GM12878 (cell line): ENCODE measurements at places on chromosomes 1 and 21. TPM values are rescaled to one million over a fixed set of nuclear protein-coding genes. Genes with fewer than 3 reads are reported as not detected.

DNA sequence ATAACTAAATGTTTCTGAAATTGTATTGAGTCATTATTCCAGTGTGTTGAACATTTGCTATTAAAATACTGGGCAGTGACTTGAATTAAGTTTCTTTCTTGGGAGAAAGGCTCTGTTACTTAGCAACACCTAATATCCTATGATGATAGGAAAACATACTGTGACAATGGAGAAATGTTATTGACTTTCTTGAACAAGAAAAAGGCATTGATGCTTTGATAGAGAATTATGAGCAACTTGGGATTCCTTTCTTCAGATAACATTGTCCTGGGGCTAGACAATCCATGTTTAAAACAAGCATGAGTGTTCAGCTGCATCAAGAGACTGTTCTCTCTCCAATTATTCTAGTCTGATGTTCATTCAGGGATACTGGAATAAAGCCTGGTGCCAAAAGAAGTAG, 215.9 kb upstream of the L1TD1 start:
- DNase-seq, result no peak
- no peak overlapping the region for H3K4me3 ChIP-seq
- no peaks in the 10 kb centered on the region for H3K27me3 ChIP-seq
- H3K36me3 ChIP-seq, result no peaks in the 10 kb centered on the region

DNA sequence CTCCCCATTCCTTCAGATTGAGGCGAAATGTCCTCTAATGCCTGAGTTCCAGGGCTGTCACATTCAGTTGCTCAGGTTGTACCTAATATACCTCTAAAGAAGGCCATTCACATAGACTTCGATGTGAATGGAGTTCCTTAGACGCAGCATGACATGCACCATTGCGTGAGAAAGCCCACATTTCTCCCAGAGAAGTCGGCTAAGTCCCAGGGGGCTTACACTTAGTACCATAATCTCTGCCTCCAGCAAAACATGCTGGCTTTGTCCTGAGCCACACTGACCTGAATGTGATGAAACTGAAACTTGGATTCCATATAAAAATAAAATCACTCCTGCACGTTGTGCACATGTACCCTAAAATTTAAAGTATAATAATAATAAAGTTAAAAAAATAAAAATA, 23.2 kb upstream of the SLC2A1 start:
- H3K36me3 ChIP-seq, result no peaks in the 10 kb centered on the region
- no peak overlapping the region for H3K4me3 ChIP-seq
- no peak overlapping the region for H3K27ac ChIP-seq
- H3K27me3 ChIP-seq, result no peaks in the 10 kb centered on the region
- DNase-seq, result no peak

DNA sequence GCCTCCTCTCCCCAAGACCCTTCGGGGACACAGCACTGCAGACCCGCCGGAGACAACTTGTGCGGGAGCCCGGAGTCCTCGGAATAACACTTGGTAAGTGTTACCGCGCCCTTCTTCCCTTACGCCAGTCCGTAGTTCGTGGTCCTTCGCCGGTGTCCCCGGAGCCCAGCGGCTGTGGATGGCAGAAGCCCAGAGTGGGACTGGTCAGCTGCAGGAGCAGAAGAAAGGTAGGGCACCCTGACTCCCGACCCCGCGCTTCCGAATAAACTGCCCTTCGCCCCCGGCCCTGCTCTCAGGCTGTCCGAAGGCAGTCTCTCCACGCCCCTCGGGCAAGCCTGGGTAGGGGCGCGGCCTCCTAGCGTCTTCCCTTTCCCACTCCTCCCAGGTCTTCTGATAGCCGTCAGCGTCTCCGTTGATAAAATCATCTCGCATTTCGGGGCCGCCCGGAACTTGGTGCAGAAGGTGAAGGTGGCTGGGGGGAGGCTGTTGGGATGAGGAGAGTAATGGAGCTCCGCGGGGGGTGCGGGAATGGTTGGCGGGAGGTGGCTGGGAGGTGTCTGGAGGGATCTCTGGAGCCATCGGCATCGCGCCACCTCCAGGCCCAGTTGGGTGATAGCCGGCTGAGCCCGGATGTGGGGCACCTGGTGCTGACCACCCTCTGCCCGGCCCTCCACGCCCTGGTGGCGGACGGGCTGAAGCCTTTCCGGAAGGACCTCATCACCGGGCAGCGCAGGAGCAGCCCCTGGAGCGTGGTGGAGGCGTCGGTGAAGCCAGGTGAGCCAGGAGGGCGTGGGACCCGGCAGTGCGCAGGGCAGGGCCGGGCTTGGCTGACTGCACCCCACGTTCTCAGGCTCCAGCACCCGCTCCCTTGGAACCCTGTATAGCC, 4.3 kb downstream of the RUSC1 start:
- H3K4me1 ChIP-seq, result peaks cover 7% of the 10 kb centered on the region
- peak overlapping the region; percentile 3; the same call in 1 of the 2 replicates for H3K27ac ChIP-seq
- no peaks in the 10 kb centered on the region for H3K27me3 ChIP-seq
- H3K4me3 ChIP-seq, result peak overlapping the region; percentile 88
- peaks cover 4% of the 10 kb centered on the region for H3K36me3 ChIP-seq

DNA sequence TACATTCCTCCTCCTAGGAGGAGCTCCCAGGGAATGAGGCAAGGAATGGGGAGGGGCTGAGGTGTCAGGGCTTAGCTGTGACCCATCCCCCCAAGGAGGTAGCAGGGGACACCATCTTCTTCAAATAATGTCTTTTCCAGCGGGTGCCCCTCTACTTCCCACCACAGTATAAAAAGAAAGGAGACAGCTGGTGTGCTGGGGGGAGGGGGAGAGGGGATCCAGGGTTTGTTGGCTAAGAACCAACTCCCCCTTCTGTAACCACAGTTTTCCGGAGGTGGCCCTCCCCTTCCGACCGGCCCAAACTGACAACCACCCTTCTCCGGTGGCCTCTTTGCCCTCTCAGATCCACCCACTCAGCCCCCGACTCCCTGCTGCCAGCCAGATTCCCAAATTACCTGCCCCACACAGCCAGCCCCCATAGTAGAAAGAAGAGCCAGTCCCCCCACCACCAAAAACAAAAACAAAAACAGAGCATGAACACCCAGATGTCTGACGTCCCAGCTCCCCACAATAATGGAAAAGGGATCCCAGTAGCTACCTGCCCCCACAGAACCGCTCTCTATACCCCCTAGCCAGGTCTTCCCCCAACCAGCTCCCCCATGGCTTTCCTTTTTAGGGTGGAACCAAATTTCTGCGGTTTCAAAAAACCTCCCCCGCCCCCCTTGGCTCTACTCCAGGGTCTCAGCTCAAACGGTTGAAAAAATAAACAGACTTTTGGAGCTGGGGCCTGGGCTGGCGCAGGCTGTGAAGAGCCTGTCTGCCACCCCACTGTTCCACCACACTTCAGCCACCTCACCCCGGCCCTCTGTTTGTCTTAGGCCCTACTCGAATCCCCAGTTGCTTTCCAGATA, 2.1 kb downstream of the ARHGEF2 start:
- no peak for DNase-seq
- peaks cover 23% of the 10 kb centered on the region for H3K4me1 ChIP-seq
- no peaks in the 10 kb centered on the region for H3K27me3 ChIP-seq
- no peaks in the 10 kb centered on the region for H3K36me3 ChIP-seq
- H3K27ac ChIP-seq, result peak overlapping the region; percentile 97

DNA sequence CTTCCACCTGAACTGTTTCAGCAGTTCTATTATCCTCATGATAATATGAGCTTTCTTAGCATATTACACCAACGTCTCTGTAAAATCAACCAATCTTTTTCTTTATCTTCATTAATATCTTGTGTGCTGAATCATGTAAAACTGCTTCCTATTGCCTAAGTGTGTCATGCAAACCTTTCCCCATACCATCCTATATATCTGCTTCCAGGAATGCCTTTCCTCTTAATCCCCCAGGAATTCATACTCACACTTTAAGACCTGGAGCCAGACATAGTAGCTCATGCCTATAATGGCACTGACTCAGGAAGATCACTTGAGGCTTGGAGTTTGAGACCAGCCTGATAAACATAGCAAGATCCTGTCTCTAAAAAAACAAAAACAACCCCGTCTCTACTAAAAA, 183.9 kb downstream of the NRIP1 start:
- no peak overlapping the region for H3K4me3 ChIP-seq
- H3K27ac ChIP-seq, result no peak overlapping the region
- no peaks in the 10 kb centered on the region for H3K27me3 ChIP-seq
- no peak for DNase-seq

DNA sequence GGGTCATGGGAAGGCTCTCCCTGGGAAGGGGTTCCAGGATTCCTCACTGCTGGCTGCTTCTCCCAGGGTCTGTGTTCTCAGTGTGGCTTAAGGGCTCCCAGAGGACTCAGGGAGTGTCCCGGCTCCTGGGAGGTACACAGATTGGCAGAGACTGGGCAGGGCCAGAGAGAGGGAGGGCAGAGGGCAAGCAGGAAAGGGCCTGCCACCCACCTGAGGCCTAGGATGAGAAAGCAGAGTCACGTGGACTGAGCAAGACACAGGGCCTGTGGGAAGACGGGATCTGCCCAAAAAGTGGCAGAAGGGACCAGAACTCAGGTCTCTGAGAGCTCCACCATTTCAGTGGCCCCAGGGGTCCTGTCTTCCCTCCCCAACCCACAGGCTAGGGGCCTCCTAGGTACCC, 871 bp downstream of the SLFNL1 start:
- H3K4me1 ChIP-seq, result no peaks in the 10 kb centered on the region
- no peak for DNase-seq
- H3K4me3 ChIP-seq, result no peak overlapping the region
- H3K36me3 ChIP-seq, result no peaks in the 10 kb centered on the region
- no peaks in the 10 kb centered on the region for H3K27me3 ChIP-seq
- H3K27ac ChIP-seq, result no peak overlapping the region

GRCh38 chr1:33925586-33925985, 61.7 kb downstream of the HMGB4 start:
- H3K4me3 ChIP-seq, result no peak overlapping the region
- H3K27me3 ChIP-seq, result no peaks in the 10 kb centered on the region; the same call in 1 of the 2 replicates
- no peaks in the 10 kb centered on the region for H3K4me1 ChIP-seq

DNA sequence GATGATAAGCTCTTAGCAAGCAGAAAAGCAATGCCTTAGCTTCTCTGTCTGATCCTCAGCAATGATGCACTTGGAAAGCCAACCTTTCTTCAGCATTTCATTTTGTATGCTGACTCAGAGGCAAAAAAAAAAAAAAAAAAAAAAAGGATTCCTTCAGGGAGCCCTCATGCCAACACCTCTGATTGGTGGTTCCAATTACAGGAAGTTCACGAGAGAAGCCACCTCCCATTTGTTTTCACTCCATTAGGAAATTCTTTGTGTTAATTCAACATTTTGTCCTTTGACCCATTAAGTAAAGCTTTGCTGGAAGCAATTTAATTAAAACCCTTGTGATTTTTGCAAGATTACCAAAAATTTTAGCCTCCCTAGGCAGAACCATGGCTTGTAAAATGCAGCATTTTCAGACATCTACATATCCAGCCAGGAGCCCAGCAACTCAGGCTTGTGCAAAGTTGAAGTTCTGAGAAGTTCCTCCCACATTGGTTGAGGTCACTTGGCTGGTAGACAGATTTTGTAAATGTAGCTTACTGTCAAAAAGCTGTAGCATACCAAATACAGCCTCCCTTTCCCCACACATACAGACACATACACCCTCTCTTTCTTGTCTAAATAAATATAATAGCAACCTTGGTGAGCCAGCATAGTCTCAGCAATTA, 27.1 kb upstream of the VTCN1 start:
- no peaks in the 10 kb centered on the region for H3K27me3 ChIP-seq
- H3K27ac ChIP-seq, result no peak overlapping the region
- DNase-seq, result no peak
- no peak overlapping the region for H3K4me3 ChIP-seq
- H3K4me1 ChIP-seq, result no peaks in the 10 kb centered on the region
- no peaks in the 10 kb centered on the region for H3K36me3 ChIP-seq

DNA sequence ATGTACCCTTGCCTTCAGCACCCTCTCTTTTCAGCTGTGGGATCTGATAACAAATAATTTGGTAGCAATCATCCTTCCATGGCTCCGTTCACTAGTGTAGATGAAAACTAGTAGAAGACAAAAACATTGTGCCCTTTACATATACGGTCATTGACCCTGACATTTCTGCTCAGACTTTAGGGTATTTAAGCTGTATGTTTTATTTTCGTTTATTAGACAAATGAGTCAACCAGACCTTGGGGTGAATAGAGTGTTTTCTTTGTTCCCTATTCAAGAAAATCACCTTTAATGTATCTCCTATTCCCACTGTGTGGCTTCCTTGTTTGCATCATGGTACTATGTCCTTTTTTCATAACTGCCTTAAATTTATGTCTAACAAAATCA, 187.3 kb downstream of the VAV3 start:
- no peak overlapping the region for H3K4me3 ChIP-seq
- H3K27ac ChIP-seq, result peak overlapping the region; percentile 61
- H3K36me3 ChIP-seq, result no peaks in the 10 kb centered on the region

DNA sequence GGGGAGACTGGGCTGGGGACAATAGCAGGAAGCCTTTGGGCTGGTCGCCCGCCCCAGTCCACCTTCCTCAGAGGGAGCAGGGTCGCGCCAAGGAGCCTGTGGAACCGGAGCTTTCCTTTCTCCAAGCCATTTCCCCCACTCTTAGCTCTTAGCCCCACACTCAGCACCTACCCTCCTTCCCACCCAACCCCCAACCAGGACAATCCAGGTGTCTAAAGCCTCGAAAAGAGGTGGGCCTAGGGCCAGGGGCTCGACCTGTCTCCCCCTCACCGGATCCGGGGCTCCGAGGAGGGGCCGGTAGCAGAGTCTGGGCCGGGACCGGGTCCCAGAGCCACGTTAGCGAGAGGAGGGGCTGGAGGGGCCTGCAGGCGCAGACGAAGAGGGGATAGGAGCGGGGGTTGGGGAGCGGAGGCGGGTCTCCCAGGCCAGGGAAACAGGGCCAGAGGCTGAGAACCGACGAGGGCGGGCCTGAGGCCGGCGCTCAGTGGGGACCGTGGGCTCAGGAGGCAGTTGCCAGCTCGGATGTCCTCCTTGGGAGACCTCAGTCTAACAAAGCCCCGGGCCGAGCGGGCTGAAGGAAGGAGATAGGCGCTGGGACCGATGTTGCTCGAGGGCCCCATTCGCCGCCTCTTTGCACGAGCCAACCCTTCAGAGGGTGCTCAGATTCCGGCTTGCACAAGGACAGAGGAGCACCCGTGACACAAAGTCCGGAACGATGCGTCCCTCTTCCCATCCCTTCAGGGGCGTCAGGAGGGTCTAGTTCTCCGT, 943 bp downstream of the SEMA6C start:
- DNase-seq, result no peak
- H3K27me3 ChIP-seq, result no peaks in the 10 kb centered on the region; the same call in none of the 2 replicates
- H3K27ac ChIP-seq, result no peak overlapping the region
- H3K36me3 ChIP-seq, result no peaks in the 10 kb centered on the region
- H3K4me3 ChIP-seq, result 0 out of 2 replicates have a peak overlapping the region, but pooled peaks have one; percentile 83

The PTGFRN gene
- 8.3 and 8.9 TPM in 2 replicates for total RNA-seq

The ADAM30 gene
- not detected in 2 replicates for total RNA-seq

The PROK1 gene
- not detected in 2 replicates for total RNA-seq

The ASTN1 gene
- total RNA-seq, result 0.03 TPM in 1 of 2 replicates, not detected in the other

The CITED4 gene
- total RNA-seq, result 0.56 and 0.64 TPM in 2 replicates

The CD164L2 gene
- total RNA-seq, result not detected in 2 replicates
